ENCODE measurements at places on chromosomes 5 and 9. TPM values are rescaled to one million over a fixed set of nuclear protein-coding genes. Genes with fewer than 3 reads are reported as not detected.

- H3K27me3 ChIP-seq: no peaks in the 10 kb centered on the region
- H3K4me1 ChIP-seq: no peaks in the 10 kb centered on the region
Observed at GRCh38 chr5:39755986-39756385, 331.2 kb upstream of the DAB2 start.

- H3K36me3 ChIP-seq: no peaks in the 10 kb centered on the region
- H3K27me3 ChIP-seq: no peaks in the 10 kb centered on the region
- H3K27ac ChIP-seq: no peak overlapping the region
- no peak overlapping the region for H3K4me3 ChIP-seq
- no peaks in the 10 kb centered on the region for H3K4me1 ChIP-seq
Observed at GRCh38 chr5:86640998-86641397, 23.3 kb downstream of the COX7C start.

- H3K27me3 ChIP-seq: no peaks in the 10 kb centered on the region
- no peak overlapping the region for H3K27ac ChIP-seq
- H3K4me1 ChIP-seq: no peaks in the 10 kb centered on the region
- no peak for DNase-seq
Observed at GRCh38 chr5:60256546-60256945, 363.0 kb upstream of the PDE4D start.

DNA sequence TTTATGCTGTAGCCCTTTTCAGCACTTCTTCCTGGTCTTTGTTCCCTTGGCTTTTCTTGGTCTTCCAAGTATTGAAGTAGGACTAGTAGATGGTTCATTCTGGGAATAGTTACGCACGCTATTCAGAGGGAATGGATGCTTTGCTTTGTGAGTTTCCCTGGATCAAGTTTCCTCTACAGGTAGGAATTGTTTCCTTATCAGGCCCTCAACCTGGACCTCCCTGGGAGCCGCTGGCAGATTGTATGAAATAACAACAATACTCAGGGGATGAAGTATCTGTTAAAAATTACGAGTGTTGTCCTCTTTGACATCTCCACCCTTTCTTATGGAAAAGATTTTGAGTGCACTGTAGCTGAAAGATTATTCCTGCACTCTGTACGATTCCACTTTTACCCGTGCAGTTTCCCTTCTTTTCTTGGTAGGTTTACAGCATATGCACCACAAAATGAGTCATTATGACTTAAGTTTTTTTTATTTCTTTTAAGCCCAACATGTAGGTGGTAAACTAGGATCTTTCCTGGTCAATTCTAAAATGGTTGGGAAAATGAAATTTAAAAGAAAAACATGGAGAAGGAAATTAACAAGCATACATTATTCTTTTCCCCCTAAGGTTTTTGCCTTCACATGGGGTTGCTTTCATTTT lies 57.9 kb downstream of the ARHGAP26 start:
- H3K27ac ChIP-seq: no peak overlapping the region
- no peak overlapping the region for H3K4me3 ChIP-seq
- no peaks in the 10 kb centered on the region for H3K27me3 ChIP-seq
- H3K36me3 ChIP-seq: no peaks in the 10 kb centered on the region

- no peaks in the 10 kb centered on the region for H3K27me3 ChIP-seq
- H3K4me1 ChIP-seq: no peaks in the 10 kb centered on the region
- no peak for DNase-seq
Observed at GRCh38 chr9:91158286-91158685, 203.4 kb downstream of the AUH start.

GRCh38 chr5:60355181-60355580 lies 344.8 kb downstream of the DEPDC1B start:
- H3K27me3 ChIP-seq: no peaks in the 10 kb centered on the region
- H3K4me1 ChIP-seq: no peaks in the 10 kb centered on the region
- H3K27ac ChIP-seq: no peak overlapping the region

DNA sequence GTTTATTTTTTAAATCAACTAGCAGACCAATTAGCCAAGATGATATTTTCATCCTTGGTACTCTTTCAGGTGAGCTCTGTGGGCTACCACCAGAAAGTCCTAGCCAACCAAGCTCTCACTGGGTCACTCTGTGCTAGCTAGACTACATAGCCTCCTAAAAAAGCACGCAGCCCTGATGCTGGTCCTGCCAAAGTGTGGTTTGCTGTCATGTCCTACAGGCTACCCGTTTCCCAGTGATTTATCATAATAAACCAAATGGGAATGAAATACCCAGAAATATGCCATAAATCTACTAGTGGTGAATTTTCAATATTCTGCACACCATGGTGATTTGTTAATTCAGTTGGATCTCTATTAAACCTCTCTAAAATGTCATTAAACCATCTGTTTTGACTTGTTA lies 481.4 kb downstream of the RAB3C start:
- peaks cover 30% of the 10 kb centered on the region for H3K4me1 ChIP-seq
- DNase-seq: no peak
- H3K4me3 ChIP-seq: no peak overlapping the region
- no peaks in the 10 kb centered on the region for H3K36me3 ChIP-seq
- H3K27me3 ChIP-seq: no peaks in the 10 kb centered on the region
- no peak overlapping the region for H3K27ac ChIP-seq

The LRRTM2 gene
- total RNA-seq: not detected

The TEK gene
- not detected for total RNA-seq

The SLC6A18 gene
- total RNA-seq: not detected

Measured in Caco-2 (cell line).